Thymus (tissue), 14 donors: ENCODE measurements at places on chromosomes 12 and 14. TPM values are rescaled to one million over a fixed set of nuclear protein-coding genes. Genes with fewer than 3 reads are reported as not detected.

DNA sequence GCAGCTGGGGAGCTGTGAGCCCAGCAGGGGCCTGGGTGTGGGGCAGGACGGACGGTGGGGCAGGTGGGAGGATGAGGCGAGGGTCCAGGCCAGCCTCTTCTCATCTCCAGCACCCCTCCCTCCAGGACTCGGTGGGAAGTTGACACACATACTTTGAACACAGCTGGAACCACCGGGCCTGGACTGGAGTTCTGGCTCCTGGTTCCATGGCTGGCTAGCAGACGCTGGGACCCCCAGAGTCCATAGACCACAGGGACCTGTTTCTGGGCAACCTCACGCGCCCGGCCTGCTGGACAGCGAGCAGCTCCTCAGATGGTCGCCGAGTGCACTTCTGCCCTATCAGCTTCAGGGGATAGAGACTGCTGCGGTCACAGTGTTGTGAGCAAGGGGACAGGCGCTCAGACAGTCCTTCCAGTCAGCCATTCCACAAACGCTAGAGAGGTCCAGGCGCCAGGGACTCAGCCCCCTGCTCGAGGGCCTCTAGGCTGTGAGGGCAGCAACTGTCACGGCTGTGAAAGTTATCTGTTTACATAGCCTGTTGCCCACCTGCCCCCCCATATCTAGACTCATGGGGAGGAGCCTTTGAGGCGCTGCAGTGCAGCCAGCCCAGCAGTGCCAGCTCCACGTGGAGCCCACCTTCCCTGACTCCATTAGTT, 25.2 kb downstream of the TCHP start:
- no peak for DNase-seq

- DNase-seq, result no peak
Observed at GRCh38 chr12:52267266-52267665, 7.2 kb upstream of the KRT86 start.

GRCh38 chr12:105262461-105263184, 26.6 kb upstream of the APPL2 start:
- DNase-seq, result no peak

DNA sequence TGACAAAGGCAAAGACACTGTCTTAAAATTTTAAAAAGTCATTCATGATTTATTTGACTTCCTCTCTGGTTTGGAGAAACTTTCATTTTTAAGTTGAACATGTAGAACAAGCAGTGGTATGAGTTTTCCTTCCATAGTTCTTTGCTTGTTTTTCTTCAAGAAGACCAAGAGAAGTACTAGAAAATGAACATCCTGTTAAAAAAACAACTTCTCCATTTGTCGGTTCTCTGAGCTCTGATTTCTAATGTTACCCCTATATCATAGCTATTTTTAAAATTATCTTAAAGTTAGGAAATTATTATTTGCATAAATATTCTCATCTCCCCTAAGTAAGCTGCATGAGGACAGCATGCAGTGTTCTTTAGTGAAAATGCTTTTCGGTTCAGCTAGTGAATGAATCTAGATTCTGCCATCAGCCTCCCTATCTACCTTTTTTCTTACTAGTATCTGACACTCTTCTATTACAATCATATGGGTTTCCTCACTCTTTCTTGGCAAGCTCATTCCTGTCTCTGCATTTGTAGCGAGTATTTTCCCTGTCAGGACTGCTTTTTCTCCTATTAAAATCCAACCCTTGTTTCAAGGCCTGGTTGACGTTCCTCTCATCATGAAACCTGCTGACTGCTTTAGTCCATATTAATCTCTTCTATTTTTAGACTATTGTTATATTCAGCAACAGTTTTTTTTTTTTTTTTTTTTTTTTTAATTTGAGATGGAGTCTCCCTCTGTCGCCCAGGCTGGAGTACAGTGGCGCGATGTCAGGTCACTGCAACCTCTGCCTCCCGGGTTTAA, 15.8 kb downstream of the DIP2B start:
- DNase-seq, result no peak

- DNase-seq, result no peak
Observed at GRCh38 chr12:1422604-1423315, 171.6 kb downstream of the FBXL14 start.

Gene SYCP3
- total RNA-seq, result 0.76 TPM

Gene IFNG-AS1
- total RNA-seq, result 1.3 TPM

Gene R3HDM2
- total RNA-seq, result 12.6 TPM
